M059J (cell line): ENCODE measurements at places on chromosomes 16 and 17.
A peak's percentile ranks its signal among the peaks of the same experiment; 100 is the strongest.

DNA sequence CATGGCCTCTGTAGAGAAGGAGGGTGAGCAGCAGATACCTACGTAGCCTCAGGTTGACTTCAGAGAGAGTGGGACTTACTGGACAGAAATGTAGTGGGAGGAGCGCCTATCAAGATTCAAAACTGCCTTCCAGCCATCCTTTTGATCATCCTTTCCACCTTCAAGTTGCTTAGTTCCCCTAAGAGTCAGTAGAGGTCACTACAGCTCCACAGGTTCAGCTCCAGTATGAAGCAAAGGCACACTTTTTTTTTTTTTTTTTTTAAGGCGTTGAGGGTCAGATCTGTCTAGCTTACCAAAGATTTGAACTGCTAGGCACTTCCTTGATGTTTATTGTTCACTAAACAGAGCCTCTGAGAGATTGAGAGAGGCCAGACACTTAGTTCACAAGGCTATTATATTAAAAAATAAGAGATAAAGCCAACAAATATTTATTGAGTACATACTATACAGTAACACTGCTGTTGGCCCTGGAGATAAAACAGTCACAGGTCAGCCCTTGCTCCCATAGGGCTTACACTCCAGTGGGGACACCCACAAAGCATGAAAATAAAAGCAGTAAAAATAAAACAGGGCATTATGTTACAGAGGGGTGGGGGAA is 3.1 kb downstream of the RNF227 start:
- DNase-seq = peak; percentile 76

DNA sequence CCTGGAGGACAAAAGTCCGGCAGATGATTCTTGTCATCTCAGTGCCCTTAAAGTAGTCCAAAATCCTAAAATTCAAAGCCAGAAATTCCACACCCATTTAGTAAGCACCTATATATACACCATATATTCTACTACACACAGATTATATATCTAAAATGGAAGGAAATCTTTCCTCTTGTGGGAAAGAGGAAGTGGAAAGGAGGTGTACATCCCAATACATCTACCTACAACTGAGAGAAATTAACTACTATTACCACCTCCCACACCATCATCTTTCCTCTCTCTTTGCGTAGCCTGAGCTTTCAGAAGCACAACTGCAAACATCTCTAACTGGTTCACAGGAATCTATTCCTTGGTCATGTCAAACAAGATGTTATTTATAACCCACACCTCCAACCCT is 5.4 kb upstream of the ITGA2B start:
- no peak for DNase-seq

GRCh38 chr16:50489182-50489581 is 59.0 kb upstream of the NKD1 start:
- DNase-seq = no peak

GRCh38 chr16:4322121-4323052 is 6.5 kb downstream of the GLIS2 start:
- DNase-seq = no peak

DNA sequence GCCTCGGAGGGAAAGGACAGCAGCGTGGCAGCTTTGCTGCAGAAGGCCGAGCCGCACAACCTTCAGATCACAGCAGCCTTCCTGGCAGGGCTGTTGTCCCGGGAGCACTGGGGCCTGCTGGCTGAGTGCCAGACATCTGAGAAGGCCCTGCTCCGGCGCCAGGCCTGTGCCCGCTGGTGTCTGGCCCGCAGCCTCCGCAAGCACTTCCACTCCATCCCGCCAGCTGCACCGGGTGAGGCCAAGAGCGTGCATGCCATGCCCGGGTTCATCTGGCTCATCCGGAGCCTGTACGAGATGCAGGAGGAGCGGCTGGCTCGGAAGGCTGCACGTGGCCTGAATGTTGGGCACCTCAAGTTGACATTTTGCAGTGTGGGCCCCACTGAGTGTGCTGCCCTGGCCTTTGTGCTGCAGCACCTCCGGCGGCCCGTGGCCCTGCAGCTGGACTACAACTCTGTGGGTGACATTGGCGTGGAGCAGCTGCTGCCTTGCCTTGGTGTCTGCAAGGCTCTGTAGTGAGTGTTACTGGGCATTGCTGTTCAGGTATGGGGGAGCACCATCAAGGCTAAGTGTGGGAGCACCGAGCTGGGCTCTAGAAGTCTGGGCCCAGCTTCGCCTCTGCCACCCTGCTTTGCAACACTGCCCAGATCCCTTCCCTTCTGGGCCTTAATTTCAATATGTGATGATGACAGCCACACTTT is 18.6 kb downstream of the NOD2 start:
- DNase-seq = no peak

- peak; percentile 57 for DNase-seq
Observed at GRCh38 chr16:87407511-87408112, 15.5 kb downstream of the MAP1LC3B start.

GRCh38 chr17:1300371-1300905 is 21.0 kb downstream of the TRARG1 start:
- DNase-seq = no peak

DNA sequence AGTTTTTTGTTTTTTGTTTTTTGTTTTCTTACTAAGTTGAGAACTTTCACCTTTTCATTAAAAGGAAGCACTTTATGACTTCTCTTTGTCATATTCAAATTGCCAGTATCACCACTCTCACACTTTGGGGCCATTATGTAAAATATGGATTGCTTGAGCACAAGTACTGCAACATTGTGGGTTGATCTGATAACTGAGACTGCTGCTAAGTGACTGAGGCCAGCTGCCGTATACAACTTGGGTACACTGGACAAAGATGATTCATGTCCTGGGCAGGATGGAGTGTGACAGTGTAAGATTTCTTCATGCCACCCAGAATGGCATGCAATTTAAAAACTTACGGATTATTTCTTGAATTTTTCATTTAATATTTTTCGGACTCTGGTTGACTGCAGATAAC is 7.8 kb downstream of the TTC19 start:
- no peak for DNase-seq

- no peak for DNase-seq
Observed at GRCh38 chr16:81841722-81842121, 62.6 kb downstream of the PLCG2 start.

DNA sequence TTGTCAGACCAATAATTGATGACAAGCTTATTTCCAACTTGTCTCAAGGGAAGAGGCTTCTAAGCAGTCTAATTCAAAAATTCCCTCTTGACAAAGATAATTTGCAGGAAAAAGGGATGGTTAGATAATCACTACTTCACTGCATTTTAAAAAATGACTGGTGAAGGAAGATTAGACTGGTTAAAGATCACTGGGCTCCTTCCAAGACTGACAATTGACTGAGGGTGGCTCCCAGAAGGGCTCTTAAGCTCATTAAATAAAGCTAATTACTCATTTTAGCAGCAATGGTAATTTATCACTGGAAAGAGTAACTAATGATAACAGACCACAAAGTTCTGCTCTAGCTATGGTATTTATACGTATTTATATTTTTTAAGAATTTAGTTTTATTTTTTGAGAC is 4.4 kb upstream of the HEATR3 start:
- DNase-seq = no peak

GRCh38 chr17:65438708-65439294 is 122.6 kb downstream of the AXIN2 start:
- DNase-seq = peak; percentile 75

DNA sequence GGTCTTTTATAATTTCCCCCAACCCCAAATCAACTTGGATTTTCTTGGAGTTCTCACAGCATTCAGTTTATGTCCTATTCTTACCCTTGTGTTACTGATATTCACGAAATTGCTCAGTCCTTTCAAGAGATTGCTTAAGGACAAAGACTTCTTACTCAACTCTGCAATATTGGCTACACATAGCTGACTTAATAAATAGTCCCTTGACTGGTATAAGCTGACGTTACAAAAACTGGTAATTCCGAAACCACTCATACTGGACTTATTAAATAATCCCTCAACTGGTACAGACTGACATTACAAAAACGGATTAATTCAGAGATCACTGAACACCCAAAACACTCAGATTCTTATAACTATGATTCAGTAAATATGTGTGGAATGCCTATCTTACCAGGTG is 860 bp downstream of the TIGD7 start:
- DNase-seq = no peak

- DNase-seq = peak; percentile 53
Observed at GRCh38 chr16:86827521-86827920, 249.2 kb downstream of the FOXL1 start.

DNA sequence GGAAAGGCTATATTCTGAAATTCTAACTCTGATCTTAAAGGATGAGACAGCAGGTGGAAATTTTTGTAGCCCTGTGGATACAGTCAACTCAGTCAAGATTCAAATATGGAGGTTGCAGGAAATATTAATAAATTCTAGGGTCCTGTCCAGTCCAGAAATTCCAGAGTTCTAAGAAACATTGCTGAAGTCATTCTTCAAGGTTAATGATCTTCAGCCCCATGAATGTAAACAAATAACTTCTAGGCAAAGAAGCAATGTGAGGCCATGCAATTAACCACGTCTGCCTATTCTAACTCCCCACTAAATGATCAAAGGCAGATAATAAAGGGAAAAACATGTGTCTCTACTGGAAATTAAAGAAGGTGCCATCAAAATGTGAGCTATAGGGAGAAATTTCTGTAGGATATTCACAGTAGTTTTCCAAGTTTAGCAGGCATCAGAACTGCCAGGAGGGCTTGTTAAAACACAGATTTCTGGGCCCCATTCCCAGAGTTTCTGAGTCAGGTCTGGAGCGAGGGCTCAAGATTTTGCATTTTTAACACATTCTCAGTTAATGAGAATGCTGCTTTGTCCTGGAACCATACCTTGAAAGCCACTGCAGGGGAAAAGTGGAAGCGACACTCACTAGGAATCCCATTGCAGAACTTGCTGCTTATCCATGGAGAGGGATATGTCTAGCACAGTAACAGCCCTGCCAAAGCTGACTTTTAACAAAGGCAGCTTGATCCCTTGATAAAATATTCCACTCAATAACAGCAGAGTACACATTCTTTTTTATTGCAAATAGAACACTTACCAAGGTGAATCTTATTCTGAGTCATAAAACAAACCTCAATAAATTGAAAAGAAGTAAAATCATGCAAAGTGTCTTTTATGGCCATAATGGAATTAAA is 61.8 kb downstream of the DNAH3 start:
- DNase-seq = peak; percentile 69
